ENCODE measurements at places on chromosomes 3 and 15.

DNA sequence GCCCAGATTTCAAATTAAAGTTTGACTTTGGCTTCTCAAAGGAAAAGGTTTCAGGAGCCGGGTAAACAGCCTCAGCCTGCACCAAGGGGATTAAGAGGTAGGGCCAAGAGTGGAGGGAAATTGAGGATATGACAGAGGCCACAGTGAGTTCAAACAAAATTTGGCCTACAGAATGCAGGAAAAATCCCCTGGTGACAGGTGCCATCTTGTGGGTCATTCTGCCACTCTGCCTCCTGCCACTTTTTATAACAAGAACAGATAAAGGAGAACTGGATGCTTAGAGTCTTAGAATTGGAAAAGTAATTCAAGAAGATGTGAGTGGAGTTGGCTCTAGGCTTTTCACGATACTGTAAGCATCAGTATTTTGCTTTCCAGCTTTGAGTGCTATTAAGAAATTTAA is 253.2 kb downstream of the NR2F2 start:
- H3K36me3 ChIP-seq, result no peaks in the 10 kb centered on the region
- no peak overlapping the region for H3K27ac ChIP-seq
- no peak for DNase-seq
- H3K4me3 ChIP-seq, result no peak overlapping the region
- H3K4me1 ChIP-seq, result no peaks in the 10 kb centered on the region

DNA sequence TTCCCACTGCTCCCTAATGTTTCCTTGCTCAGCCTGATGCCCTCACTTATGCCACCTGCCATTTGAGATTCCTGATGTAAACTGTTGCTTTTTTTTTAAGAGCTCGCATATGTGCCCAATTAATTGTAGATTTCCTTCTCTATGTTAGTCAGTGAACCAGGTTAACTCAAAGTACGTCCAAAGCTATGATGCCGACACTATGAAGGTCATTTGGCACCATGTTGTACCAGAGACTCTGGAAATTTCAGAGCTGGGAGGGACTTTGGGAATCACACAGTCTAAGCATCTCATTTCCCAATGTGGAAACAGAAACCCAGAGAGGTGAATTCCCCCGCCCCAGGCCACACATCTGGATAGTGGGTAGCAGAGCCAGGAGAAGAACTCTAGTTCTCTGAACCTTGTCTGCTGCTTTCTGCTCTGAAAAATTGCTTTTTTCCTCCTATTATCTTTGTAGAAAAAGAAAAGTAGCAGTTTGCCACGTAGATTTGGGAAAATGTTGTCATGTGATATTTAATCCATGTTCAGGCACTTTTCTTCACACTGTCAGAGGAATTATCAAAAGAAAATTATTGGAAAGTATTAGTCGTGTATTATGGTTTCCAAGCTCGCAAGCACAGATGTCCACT is 38.5 kb upstream of the TNFAIP8L3 start:
- no peaks in the 10 kb centered on the region for H3K4me1 ChIP-seq
- no peaks in the 10 kb centered on the region for H3K36me3 ChIP-seq
- no peak for DNase-seq
- H3K27me3 ChIP-seq, result no peaks in the 10 kb centered on the region
- no peak overlapping the region for H3K27ac ChIP-seq

GRCh38 chr15:68154923-68155559 is 50.1 kb downstream of the CALML4 start:
- H3K27ac ChIP-seq, result no peak overlapping the region
- no peak for DNase-seq
- peaks cover 12% of the 10 kb centered on the region for H3K4me1 ChIP-seq
- H3K4me3 ChIP-seq, result no peak overlapping the region
- H3K36me3 ChIP-seq, result no peaks in the 10 kb centered on the region

DNA sequence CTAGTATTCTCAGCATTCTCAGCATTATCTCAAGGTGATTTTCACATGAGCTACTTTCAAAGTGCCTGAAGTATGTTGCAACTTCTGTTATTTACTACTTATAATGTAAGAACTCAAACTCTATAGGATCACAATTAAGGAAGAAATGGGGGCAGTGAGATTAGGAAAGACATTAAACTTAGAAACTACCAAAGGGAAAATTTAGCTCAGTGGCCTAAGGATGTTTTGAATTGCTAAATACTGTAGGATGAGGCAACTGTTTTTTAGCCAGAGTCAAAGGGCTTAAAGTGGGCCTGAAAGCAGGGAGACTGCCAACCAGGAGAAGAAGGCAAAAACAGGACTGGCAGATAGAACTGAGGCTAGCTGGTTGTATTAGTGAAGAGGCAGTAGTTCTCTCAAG is 55.5 kb upstream of the MBNL1 start:
- H3K4me1 ChIP-seq, result no peaks in the 10 kb centered on the region
- no peak overlapping the region for H3K4me3 ChIP-seq
- DNase-seq, result no peak
- H3K27ac ChIP-seq, result no peak overlapping the region
- H3K27me3 ChIP-seq, result no peaks in the 10 kb centered on the region

DNA sequence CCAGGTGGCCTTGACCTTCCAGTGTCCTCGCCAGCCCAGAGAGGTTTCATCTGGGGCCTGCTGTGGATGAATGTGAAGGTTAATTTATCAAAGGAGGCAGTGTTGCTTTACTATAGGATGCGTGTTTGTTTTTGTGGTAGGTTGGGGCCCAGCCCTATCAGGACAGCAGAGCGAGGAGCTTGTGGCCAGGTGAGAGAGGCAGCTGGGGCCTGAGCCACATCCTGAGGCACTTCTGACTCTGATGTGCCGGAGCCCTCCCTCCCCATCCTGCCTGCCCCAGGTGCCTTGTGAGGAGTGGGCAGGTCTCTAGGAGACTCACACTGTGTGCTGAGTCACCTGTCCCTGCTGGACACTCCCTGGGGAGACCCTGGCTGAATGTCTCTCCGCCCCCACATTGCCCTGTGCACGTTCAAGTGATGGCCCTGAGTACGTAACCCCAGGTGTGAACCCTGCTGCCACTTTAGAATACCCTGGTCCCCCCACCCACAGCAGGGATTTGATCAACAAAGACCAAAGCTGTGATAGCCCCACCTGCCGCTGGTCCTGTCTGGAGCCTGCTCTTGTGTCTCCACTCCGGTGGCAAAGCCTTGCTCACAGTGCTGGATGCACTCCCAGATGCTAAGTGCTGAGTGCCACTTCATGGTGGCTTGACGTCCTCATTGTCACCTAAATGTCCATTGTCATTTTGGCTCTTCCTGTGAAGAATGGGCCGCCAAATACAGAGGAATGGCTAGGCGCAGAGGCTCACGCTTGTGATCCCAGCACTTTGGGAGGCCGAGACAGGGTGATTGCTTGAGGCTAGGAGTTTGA is 16.0 kb downstream of the FBLN2 start:
- 0 out of 2 replicates have a peak, but pooled peaks cover 4% of the 10 kb centered on the region for H3K4me1 ChIP-seq
- no peak overlapping the region for H3K4me3 ChIP-seq
- H3K27ac ChIP-seq, result no peak overlapping the region
- H3K36me3 ChIP-seq, result no peaks in the 10 kb centered on the region
- H3K27me3 ChIP-seq, result no peaks in the 10 kb centered on the region
